Hematopoietic multipotent progenitor cell treated with erythropoietin and hydrocortisone succinate and interleukin-3 and kit ligand, for 8 days (in vitro differentiated cells): ENCODE measurements at places on chromosomes 7 and 10.

- DNase-seq: no peak
Observed at GRCh38 chr7:21028186-21028585, 241.5 kb upstream of the SP8 start.

DNA sequence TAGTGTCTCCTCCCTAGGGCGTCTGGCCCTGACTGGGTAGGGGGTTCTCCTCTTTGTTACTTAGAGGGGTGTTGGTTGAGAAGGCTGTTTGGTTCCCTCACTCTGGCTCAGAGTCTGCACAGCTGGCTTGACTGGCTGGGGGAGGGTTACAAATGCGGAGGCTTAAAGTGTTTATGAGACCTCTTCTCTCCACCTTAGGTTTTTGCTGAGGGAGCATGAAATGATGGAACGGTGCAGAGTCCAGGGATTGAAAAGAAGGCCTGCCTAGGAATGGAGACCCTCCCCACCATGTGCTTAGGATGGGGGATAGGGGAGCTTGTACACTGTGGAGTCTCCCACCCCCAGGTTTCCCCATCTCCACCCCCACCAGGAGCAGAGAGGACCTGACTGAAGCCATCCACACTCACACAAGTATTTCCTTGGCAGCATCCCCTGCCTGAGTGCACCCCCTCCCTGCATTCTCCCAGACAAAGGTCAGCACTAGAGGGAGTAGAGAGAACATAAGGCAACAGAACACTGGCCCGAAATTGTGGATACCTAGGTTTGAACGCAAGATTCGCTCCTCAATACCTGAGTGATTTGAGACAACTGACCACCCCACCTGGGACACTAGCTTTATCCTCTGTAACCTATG lies 1.7 kb upstream of the LDB1 start:
- no peak for DNase-seq

GRCh38 chr10:91150631-91151030 lies 69.8 kb upstream of the PCGF5 start:
- peak; percentile 25 for DNase-seq

- DNase-seq: no peak
Observed at GRCh38 chr7:94394437-94395140, at the start of gene COL1A2. COL1A2 (plus strand) TSS chr7:94394895; CDS start chr7:94395032, 137 bp downstream.

DNA sequence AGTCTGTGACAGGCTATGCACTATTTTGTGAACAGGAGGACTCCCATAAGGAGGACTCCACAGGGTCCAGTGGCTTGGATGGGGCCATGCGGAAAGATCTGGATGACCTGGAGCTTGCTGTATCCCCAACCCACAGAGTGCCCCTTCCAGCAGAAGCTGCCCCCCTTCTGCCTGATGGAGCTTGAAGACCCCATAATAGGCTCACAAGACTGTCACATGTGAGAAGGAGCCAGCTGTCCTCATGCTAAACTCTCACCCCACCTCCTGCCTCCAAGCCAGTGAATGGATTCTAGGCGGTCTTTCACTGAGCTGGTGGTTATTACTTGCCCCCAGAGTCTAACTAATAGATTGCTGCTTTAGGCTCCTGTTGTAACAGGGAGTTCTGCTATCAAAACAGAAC lies 79.1 kb downstream of the XRCC2 start:
- no peak for DNase-seq

- peak; percentile 9 for DNase-seq
Observed at GRCh38 chr7:112150823-112151641, 55.2 kb downstream of the DOCK4 start.

DNA sequence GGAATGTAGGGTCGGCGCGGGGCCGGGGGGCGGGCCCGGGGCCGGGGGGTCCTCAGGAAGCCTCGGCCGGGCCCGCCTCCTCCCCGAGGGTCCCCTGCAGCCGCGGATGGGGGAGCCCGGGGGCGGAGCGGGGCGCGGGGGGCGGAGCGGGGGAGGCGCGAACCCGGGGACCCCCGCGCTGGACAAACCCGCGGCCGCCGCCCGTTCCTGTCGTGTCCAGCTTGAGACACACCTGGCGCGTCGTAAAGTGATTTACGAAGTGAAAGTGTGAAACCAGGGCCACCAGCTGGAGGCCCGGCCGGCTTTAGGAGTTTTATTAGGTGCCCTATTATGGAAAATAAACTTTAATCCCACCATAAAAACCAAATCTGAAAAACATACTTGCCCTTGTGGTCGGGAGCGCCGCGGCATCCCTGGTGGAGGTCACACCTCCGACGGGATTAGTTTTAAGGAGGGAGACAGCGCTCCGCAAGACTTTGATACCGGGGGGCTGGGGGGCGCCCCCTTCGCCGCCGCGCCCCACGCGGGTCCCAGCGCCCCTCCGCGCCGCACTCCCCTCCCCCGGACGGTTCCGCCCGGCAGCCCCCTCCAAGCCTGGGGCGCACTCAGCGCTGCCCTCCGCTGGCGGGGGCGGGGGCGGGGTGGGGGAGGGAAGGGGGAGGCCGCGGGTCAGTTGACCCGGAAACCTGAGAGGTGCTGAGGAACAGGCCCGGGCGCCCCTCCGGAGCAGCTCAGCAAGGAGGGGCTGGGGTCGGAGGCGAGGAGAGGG lies 10.3 kb downstream of the MNX1 start:
- DNase-seq: no peak

DNA sequence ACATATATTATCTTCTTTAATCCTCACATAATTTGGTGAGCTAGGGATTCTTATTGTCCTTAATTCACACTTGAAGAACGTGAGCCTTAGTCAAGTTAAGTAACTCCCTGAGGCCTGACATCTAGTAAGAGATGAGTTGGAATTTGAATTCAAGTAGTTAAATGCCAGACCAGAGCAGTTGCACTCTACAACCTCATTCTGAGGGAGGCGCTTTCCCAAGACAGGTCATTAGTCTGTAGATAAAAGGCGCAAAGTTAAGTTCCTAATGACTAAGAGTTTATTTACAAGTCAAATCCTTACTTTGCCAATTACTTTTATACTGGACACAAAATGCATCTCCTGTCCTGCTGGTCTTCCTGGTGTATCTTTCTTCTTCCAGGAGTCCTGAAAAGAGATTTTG lies 3.6 kb upstream of the EXOC6 start:
- DNase-seq: peak; percentile 54

DNA sequence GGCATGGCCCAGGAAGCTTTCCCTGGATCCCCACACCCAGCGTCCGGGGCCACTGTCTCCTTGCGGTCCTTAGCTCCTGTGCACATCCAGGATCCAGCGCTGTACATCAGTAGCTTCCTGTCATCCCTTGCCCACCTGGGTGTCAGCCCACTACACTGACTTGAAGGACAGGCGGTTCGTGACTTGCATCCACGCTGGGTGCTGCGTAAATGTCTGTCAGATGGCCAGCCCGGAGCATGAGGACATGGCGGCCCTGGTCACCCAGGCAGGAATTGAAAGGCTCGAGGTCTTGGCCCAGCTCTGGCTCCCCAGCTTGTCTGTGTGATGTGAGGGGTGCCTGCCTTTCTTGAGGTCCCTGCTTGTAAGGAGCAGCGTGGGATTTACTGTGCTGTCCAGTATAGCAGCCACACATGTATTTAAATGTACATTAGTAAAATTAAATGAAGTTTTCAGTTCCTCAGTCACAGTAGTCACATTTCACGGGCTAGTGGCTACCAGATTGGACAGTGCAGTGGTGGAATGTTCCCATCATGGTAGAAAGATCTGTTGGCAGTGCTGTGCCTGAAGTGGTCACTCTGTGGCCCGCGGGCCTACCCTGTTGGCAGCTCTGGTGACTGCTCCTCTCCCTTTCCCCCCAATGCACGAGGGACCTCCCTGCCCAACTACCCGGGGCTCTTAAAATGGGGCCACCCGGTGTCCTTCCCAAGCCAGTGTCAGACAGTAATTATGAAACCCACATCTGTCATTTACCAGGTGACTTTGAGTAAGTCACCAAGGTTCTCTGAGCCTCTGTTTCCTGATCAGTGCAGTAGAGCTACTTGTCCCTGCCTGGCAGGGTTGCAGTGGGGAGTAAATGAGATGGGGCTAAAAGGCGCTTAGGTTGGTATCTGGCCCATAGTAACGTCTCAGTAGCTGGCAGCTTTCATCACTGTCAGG lies 97.8 kb upstream of the PPIF start:
- DNase-seq: no peak
